WTC11 (cell line): ENCODE measurements at places on chromosomes 12 and 14. TPM values are rescaled to one million over a fixed set of nuclear protein-coding genes. Genes with fewer than 3 reads are reported as not detected.

C12orf50 gene
- total RNA-seq, result 0.07 TPM in 1 of 3 replicates, not detected in the others

SLC6A15 gene
- 27.0 to 30.7 TPM (median 27.2 TPM) in 3 replicates for total RNA-seq

PTHLH gene
- not detected in 3 replicates for total RNA-seq

DLK1 gene
- 3.0 to 3.3 TPM (median 3.1 TPM) in 3 replicates for total RNA-seq

OLR1 gene
- 0.09 to 0.21 TPM in 2 of 3 replicates, not detected in the other for total RNA-seq

EFS gene
- total RNA-seq, result 35.3 to 47.4 TPM (median 43.5 TPM) in 3 replicates

RASAL1 gene
- 6.9 to 8.1 TPM (median 8.0 TPM) in 3 replicates for total RNA-seq

OAS3 gene
- total RNA-seq, result 1.2 to 1.6 TPM (median 1.4 TPM) in 3 replicates

SPTSSA gene
- 21.7 to 24.5 TPM (median 22.5 TPM) in 3 replicates for total RNA-seq

DNA sequence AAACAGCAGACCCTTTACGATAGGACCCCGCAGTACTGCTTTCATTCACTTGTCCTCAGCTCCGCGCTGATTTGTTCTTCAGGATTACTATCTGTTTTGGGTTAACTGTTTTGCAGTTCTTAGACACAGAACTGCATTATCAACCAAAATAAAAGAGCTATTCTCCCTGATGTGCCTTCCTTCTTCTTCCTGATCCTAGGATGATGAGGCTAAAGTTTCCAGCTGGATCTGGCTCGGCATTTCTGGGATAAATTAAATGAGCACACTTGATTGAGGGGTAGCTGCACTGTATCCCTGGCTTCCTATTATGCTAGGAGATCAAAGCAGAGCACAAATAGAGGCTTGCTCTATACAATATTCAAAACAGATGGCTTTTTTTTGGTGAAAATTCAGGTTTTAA is 165.7 kb downstream of the FBXL14 start:
- H3K27ac ChIP-seq, result no peak overlapping the region
- H3K4me1 ChIP-seq, result no peaks in the 10 kb centered on the region
- H3K27me3 ChIP-seq, result peaks cover 26% of the 10 kb centered on the region
- no peaks in the 10 kb centered on the region for H3K36me3 ChIP-seq
- DNase-seq, result no peak
- no peak overlapping the region for H3K4me3 ChIP-seq

DNA sequence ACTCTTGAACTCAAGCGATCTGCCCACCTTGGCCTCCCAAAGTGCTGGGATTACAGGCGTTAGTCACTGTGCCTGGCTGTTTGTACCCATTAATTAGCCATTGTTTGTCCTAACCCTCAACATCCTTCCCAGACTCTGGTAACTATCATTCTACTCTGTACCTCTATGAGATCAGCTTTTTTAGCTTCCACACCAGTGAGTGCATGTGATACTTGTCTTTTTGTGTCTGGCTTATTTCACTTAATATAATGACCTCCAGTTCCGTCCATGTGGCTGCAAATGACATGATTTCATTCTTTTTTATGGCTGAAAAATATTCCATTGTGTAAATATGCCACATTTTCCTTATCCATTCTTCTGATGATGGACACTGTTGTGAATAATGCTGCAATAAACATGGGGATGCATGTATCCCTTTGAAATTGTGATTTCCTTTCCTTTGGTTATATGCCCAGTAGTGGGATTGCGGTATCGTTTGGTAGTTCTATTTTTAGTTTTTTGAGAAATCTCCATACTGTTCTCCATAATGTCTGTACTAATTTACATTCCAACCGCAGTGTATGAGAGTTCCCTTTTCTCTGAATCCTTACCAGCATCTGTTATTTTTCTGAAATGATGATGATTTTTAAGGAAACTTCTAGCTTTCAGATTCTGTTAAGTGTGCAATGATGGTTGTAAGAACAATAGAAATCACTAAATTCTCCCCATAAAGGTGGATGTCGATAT is 6.7 kb upstream of the PPP4R3A start:
- H3K4me3 ChIP-seq, result no peak overlapping the region
- H3K27me3 ChIP-seq, result peaks cover 10% of the 10 kb centered on the region
- H3K4me1 ChIP-seq, result no peaks in the 10 kb centered on the region
- DNase-seq, result no peak
- H3K36me3 ChIP-seq, result no peaks in the 10 kb centered on the region
- no peak overlapping the region for H3K27ac ChIP-seq

DNA sequence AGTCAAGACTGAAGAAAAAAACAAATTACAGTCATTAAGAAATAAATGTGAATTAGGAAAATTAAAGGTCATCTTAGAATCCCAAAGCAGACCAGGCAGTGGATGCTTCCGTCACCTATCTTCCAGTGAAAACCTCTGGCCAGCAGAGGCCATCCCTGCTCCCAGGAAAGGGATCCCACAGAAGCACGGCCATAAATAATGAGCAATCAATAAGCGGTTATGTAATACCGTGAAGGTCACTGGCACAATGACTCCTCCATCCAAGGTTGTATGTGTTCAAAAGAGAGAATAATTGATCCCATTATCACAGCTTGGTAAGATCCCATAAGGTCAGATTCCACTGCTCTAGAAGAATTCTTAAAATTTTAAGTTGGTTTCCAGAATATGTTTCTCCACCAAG is 85.7 kb downstream of the PPP2R5E start:
- H3K36me3 ChIP-seq, result peaks cover 5% of the 10 kb centered on the region
- peaks cover 17% of the 10 kb centered on the region for H3K4me1 ChIP-seq
- DNase-seq, result no peak

DNA sequence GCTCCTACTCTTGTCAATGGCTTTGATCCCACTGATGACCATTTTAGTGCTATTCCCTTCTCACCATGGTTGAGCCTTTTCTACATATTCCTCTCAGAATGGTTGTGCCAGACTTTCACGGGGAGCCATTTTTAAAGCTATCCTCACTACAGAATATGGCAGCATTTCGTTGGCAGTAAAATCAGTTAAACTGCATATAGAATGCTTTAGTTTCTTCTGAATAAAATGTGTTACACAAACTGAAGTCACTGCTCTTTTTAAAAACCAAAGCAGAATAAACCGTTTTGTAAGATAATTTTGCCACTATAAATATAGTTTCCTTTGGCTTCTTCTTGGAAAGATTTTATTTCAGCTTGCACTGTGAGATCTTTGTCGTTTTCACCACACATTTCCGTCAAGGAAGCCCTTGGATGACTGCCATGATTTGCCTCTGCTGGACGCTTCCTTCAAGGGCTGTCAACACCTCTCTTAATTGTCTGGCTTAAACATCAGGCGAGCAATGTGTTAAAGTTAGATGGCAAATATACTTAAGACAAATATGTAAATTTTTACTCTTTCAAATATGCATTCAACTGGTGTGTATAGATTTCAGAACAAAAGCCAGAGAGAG is 624.2 kb downstream of the DIO2 start:
- H3K27ac ChIP-seq, result no peak overlapping the region
- DNase-seq, result no peak
- H3K36me3 ChIP-seq, result peaks cover 18% of the 10 kb centered on the region
- H3K4me1 ChIP-seq, result peaks cover 11% of the 10 kb centered on the region
- H3K27me3 ChIP-seq, result no peaks in the 10 kb centered on the region
- no peak overlapping the region for H3K4me3 ChIP-seq

GRCh38 chr12:107411792-107412535 is 273.6 kb upstream of the PWP1 start:
- no peak overlapping the region for H3K27ac ChIP-seq
- no peak for DNase-seq
- no peak overlapping the region for H3K4me3 ChIP-seq
- H3K36me3 ChIP-seq, result no peaks in the 10 kb centered on the region
- H3K27me3 ChIP-seq, result no peaks in the 10 kb centered on the region

DNA sequence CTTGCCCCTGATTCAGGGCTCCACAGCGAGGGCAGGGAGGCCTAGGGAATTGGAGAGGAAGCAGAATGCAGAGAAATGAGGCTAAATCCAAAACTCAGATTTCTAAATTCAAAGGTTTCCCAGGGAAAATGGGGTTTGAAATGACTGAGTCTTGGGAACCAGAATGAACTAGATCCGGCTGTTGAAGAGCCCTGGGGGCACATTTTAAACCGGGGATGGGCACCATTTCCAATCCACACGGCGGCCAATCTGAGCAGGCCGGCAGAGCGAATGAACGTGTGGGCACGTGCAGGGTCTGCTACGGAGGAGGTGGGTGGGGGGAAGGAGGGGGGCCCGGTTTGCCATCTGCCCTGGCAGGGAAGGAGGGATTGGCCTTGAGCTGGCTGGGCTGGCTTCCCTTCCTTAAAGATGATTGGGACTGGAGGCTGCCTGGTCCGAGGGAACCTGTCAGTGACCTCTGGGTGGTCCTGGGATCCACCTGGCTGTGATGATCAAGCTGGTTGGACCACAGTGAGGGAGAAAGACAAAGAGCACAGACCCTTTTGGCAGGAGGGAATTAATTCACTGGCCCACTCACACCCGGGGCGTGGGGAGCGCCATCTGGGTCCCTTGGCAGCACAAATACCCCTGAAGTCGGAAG is 161.0 kb downstream of the RBM19 start:
- no peak overlapping the region for H3K27ac ChIP-seq
- peaks cover 7% of the 10 kb centered on the region; the same call in 1 of the 2 replicates for H3K4me1 ChIP-seq
- H3K4me3 ChIP-seq, result no peak overlapping the region

DNA sequence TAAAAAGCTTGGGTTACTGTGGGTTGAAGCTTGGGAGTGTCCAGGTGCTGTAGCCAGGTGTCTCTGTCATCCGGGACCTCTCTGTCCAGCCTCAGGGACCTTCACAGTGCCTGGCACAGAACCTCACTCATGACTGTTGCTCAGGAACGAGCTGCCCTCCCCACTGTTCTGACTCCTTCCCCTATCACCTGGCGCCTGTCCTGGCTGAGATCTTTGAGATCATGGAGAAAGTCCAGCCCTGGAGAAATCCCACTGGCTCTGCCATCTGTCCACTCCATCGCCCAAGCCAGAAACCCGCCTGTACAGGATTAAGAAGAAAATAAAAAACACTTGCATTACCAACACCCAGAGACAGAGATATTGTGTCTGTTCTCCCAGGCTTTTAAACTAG is 53.5 kb downstream of the DGLUCY start:
- H3K4me1 ChIP-seq, result no peaks in the 10 kb centered on the region
- H3K4me3 ChIP-seq, result no peak overlapping the region
- no peaks in the 10 kb centered on the region for H3K27me3 ChIP-seq
- H3K27ac ChIP-seq, result no peak overlapping the region

GRCh38 chr12:67873355-67873754 is 115.9 kb upstream of the IFNG-AS1 start:
- no peak overlapping the region for H3K27ac ChIP-seq
- no peak for DNase-seq
- peaks cover 28% of the 10 kb centered on the region for H3K4me1 ChIP-seq
- peaks cover 8% of the 10 kb centered on the region for H3K36me3 ChIP-seq
- H3K27me3 ChIP-seq, result no peaks in the 10 kb centered on the region

- H3K4me1 ChIP-seq, result peaks cover 23% of the 10 kb centered on the region
- peaks cover 16% of the 10 kb centered on the region for H3K36me3 ChIP-seq
- no peak for DNase-seq
- H3K4me3 ChIP-seq, result peak overlapping the region; percentile 92
Measured at GRCh38 chr14:58245562-58245961, 919 bp downstream of the PSMA3 start.

DNA sequence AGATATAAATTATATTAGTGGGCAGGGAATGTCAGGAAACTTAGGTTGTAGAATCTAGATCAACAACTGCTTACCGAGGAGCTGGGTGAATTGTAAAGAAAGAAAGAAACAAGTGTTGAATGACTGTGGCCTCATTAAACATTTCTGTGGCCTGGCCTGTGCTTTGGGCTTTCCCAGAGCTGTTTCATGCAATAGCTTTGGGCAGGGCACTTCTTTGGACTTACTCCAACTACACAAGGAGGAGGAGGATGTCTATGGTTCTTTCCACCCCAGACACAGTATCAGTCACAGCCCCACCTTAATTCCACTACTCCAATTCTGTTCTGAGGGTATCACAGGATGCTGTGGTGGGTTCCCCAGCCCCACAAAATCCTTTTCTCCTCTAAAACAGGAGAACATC is 38.0 kb downstream of the DPF3 start:
- H3K4me3 ChIP-seq, result no peak overlapping the region
- peaks cover 26% of the 10 kb centered on the region for H3K4me1 ChIP-seq
- DNase-seq, result no peak
- H3K27me3 ChIP-seq, result peaks cover 3% of the 10 kb centered on the region; the same call in 1 of the 2 replicates

GRCh38 chr12:4454315-4454860 is 8.8 kb upstream of the FGF6 start:
- H3K4me3 ChIP-seq, result no peak overlapping the region
- H3K27me3 ChIP-seq, result peaks cover 12% of the 10 kb centered on the region
- no peak for DNase-seq
- no peaks in the 10 kb centered on the region; the same call in 1 of the 2 replicates for H3K36me3 ChIP-seq
- H3K27ac ChIP-seq, result no peak overlapping the region

DNA sequence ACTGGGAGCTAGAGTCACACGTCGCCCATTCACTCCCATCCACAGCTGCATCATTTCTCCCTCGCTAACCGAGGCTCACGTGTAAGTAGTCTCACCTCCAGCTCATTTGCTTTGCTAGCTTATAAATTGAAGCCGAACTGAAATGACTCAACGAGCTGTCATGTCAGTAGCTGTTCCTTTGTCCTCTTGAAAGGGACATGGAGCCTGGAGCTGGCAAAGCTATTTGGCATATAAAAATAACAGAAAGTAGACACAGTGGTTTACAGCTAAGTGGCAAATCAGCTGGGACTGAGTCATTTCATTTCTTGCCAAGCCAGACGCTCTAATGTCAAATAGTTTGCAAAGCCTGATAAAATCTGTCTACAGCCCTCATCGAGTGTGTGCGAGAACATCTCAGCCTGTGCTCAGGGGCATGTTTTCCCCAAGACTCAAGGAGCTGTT is 114.4 kb upstream of the TMEM233 start:
- peaks cover 5% of the 10 kb centered on the region; the same call in 1 of the 2 replicates for H3K27me3 ChIP-seq
- no peak overlapping the region for H3K27ac ChIP-seq
- no peak for DNase-seq
- H3K4me3 ChIP-seq, result no peak overlapping the region
- H3K4me1 ChIP-seq, result no peaks in the 10 kb centered on the region
- no peaks in the 10 kb centered on the region for H3K36me3 ChIP-seq

- H3K27ac ChIP-seq, result no peak overlapping the region
- peaks cover 14% of the 10 kb centered on the region for H3K4me1 ChIP-seq
- peaks cover 33% of the 10 kb centered on the region for H3K36me3 ChIP-seq
Measured at GRCh38 chr14:104773505-104774452, 20.8 kb downstream of the SIVA1 start.

DNA sequence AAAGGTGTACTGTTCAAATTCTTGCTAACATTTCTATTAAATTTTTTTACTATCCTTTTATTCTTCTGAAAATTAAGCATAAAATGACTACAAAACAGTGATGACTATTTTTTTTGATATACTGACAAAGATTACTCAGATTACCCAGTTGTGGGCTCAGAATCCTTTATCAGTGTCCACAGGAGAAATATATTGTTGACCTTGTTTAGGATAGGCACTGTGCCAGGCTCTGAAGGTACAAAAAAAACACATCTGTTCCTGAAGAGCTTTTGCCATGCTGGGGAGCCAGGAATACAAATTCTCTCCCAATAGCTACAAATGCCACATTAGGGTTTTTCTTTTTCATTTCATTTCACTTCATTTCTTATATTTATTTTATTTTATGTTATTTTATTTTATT is 26.9 kb upstream of the GCH1 start:
- no peak for DNase-seq
- H3K36me3 ChIP-seq, result no peaks in the 10 kb centered on the region
- no peaks in the 10 kb centered on the region for H3K27me3 ChIP-seq

- no peak overlapping the region for H3K27ac ChIP-seq
- peaks cover 7% of the 10 kb centered on the region for H3K4me1 ChIP-seq
- H3K36me3 ChIP-seq, result peaks cover 3% of the 10 kb centered on the region; the same call in 1 of the 2 replicates
- no peak for DNase-seq
- H3K27me3 ChIP-seq, result no peaks in the 10 kb centered on the region; the same call in 1 of the 2 replicates
Measured at GRCh38 chr12:24608108-24608507, 340.8 kb downstream of the BCAT1 start.
